ENCODE measurements at places on chromosomes 11 and 22. TPM values are rescaled to one million over a fixed set of nuclear protein-coding genes. Genes with fewer than 3 reads are reported as not detected.
A peak's percentile ranks its signal among the peaks of the same experiment; 100 is the strongest.

Gene TRIM29
- not detected for total RNA-seq

Gene MAP6
- total RNA-seq: not detected

- no peak overlapping the region for H3K27ac ChIP-seq
- peaks cover 11% of the 10 kb centered on the region for H3K27me3 ChIP-seq
- H3K4me1 ChIP-seq: peaks cover 13% of the 10 kb centered on the region
- H3K4me3 ChIP-seq: no peak overlapping the region
These were observed 8.5 kb downstream of the PHOX2A start for GRCh38 chr11:72235351-72236057.

DNA sequence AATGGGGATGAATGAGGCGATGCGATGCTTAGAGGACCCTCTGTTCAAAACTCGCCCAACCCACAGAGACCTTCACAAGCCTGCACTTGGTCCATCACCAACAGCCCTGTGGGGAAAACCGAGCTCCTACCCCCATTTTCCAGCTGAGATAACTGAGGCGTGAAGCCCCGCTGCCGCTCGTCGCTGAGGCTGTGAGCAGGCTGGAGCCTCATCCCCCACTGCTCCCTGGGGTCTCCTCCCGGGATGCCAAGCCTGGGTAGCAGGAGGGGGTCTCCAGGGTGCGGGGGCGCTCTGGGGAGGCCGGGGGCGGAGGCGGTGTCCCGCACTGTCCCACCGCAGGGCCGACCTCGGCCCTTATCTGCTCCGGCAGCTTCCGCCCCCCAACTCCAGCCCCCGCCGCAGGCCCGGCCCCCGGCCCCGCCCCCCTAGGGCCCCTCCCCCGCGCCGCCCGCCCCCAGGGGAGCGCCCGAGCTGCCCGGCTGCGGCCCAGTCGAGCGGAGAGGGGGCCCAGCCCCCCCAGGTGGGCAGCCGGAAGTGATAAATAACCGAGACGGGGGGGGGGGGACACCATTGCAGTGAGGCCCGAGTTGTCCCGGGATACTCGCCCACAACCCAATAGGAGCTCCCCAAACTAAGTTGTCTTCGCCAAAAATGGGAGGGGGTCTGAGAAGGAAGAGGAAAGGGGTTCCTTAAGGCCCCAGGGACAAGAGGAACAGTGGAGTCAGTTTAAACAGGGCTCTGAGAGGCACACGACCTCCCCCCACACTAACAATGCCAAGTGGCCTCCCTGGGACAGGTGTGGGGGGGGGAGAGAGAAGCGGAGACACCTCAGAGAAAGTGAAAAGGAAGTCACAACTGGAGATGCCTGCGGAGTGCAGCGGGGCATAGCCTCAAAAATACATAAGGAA is 8.3 kb upstream of the SLC39A13 start:
- H3K27me3 ChIP-seq: no peaks in the 10 kb centered on the region
- no peak for DNase-seq
- H3K4me3 ChIP-seq: peak overlapping the region; percentile 68
- H3K4me1 ChIP-seq: peaks cover 20% of the 10 kb centered on the region
- no peaks in the 10 kb centered on the region for H3K36me3 ChIP-seq

DNA sequence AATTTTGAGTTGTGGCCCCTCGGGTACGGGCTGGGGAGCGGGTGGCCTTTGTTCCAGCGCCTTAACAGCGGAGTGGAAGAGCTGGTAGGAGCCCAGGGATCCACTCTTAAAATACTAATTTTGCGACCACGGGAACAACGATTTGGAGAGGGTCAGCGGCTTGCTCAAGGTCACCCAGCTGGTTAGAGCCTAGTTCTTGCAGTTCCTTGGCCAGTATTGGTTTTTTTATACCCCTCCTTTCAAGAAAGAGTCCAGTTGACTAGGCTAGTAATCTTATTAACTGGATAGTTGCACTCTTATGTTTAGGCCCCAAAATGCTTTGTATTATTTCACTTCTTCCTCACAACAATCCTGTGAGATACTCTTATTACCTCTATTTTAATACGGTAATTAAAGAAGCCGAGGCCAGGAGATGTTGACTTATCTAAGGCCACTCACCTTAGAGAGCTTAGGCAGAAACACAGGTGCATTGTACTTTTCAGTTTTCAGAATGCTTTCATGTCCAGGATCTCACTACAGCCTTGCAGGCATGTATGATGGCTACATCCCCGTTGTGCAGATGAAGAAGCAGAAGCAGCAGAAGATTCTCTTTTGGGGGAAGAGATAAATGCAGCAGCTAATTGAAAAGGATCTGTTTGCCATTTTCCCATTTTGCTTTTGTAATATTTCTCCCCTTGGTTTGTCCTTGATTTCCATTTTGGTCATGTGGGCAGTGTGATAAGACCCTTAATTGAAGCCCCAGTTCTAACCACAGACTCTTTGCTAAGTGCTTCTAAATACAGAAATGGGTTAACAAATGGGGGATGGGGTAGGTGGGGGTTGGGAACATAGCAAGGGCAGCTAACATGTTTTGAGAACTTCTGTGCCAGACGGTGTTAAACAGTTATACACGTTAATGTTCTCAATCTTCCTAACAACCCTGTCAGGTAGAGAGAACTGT is 1.4 kb downstream of the SREBF2 start:
- no peaks in the 10 kb centered on the region for H3K27me3 ChIP-seq
- peaks cover 51% of the 10 kb centered on the region for H3K4me1 ChIP-seq
- H3K27ac ChIP-seq: peak overlapping the region; percentile 86
- H3K36me3 ChIP-seq: peaks cover 64% of the 10 kb centered on the region
- H3K4me3 ChIP-seq: peak overlapping the region; percentile 94

DNA sequence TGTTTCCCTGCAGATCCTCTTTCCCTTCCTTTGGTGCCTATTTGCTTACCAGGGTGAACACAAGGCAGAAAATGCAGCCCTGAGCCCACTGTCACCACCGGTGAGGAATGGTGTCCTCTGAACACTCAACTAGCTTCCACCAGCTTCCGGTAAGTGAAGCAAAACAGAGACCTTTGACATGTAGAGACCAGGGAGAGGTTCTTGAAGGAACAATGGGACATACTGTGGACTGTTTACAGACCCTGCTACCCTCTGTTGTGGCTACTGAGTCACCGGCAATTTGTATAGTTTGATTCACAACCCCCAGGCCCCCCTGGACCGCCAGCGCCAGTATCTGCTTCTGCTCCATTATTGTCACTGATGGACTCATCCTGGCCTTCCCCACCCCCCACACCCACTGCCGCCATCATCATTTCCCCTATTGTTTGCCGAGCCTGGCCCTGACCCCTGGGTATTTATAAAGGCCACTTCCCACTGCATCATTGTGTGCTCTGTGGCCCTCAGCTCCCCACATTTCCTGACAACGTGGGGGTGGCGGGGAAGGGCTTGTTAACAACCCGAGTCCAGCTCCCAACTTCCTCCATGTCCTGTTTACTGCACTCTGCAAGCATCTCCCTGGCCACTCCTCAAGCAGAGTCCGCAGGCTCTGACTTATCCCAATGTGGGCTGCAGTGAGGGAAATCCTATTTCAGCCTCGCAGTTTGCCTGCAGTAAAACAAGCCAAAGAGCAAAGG is 252.9 kb downstream of the ETS1 start:
- H3K27me3 ChIP-seq: no peaks in the 10 kb centered on the region
- peaks cover 49% of the 10 kb centered on the region for H3K4me1 ChIP-seq
- no peaks in the 10 kb centered on the region for H3K36me3 ChIP-seq
- no peak overlapping the region for H3K27ac ChIP-seq

DNA sequence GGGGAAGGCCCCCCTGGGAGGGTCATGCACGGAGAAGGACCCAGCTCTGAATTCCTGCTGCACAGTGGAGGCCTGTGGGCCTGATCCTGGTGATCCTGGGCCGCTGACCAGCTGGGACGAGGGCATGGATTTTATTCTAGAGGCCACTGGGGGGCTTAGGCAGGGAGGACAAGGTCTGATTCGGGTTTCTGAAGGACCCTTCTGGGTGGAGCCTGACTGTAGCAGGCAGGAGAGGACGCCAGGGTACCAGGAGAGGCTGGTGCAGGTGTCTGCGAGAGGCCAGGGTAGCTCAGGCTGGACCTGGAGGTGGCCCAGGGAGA is 31.3 kb downstream of the MPPED1 start:
- no peak for DNase-seq
- no peaks in the 10 kb centered on the region for H3K36me3 ChIP-seq
- H3K27ac ChIP-seq: no peak overlapping the region
- no peak overlapping the region for H3K4me3 ChIP-seq
- H3K4me1 ChIP-seq: no peaks in the 10 kb centered on the region
- H3K27me3 ChIP-seq: peaks cover 5% of the 10 kb centered on the region

DNA sequence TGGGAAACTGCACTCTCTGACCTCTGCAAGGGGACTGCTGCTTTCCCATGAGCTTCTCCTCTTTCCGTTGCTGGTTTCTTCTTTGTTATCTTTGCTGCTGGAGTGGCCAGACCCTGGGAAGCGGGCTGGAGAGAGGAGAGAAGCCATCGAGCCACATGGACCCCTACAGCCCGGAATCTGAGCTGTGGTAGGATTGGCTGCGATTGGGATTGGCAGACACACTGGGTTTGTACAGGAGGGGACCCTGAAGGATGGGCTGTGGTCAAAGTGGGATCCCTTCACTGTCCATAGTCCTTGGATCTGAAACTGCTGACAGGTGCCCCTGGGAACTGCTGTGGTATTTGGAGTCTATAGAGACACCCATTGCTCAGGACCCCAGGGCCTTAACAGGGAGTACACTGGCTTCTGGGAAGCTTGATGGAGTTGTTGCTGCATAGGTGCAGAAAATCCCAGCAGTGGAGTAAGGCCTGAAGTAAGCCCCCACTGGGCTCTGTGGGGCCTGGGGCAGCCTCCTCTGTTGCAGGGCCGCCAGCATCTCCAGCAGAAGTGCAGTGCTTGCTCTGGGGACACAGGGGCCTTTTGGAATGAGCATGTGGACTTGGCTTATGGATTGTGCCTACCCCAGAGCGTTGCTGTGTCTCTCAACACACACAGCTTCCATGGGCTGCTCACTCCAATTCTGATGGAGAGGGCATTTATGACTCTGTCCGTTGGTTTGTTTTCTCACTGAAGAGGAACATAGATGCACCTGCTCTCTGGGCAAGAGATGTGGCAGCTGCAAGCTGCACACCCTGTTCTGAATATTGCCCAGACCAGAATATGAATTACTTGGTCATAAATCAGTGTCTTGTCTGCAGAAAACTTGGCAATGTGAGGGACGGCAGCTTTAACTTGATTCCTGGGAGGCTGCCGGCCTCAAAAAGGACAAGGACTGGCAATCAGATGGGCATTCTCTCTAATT is 32.0 kb downstream of the BCR start:
- no peaks in the 10 kb centered on the region for H3K27me3 ChIP-seq
- peaks cover 27% of the 10 kb centered on the region for H3K4me1 ChIP-seq
- H3K4me3 ChIP-seq: no peak overlapping the region

- H3K4me1 ChIP-seq: peaks cover 35% of the 10 kb centered on the region
- no peak for DNase-seq
- peaks cover 19% of the 10 kb centered on the region for H3K27me3 ChIP-seq
- H3K4me3 ChIP-seq: no peak overlapping the region
These were observed 65.6 kb downstream of the ISX start for GRCh38 chr22:35131525-35132000.

- DNase-seq: no peak
- H3K4me1 ChIP-seq: no peaks in the 10 kb centered on the region
- peaks cover 6% of the 10 kb centered on the region for H3K27me3 ChIP-seq
- no peak overlapping the region for H3K4me3 ChIP-seq
These were observed 11.9 kb upstream of the PPFIBP2 start for GRCh38 chr11:7501894-7502293.

DNA sequence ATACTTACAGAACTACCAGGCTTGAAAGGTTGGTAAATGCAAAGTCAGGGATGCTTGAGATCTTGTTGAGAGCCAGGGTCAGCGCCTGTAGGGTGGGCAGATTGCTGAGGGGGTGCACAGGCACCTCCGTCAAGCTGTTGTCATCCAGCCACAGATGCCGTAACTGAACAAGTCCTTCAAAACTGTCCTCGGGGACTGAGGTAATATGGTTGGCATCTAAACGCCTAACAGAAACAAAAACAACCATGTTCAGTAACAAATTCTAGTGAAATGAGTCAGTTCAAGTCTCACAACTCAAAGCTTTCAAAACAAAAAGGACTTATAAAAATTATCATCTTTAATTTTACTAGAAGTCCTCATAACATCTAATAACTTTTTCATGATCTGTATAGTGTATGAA is 22.2 kb upstream of the CCDC34 start:
- no peaks in the 10 kb centered on the region for H3K36me3 ChIP-seq
- H3K27me3 ChIP-seq: peaks cover 10% of the 10 kb centered on the region
- no peak for DNase-seq
- H3K4me3 ChIP-seq: no peak overlapping the region
- no peaks in the 10 kb centered on the region for H3K4me1 ChIP-seq
- H3K27ac ChIP-seq: no peak overlapping the region

GRCh38 chr11:14318581-14318981 is 40.4 kb downstream of the RRAS2 start:
- H3K27ac ChIP-seq: no peak overlapping the region
- peaks cover 48% of the 10 kb centered on the region for H3K36me3 ChIP-seq
- H3K4me1 ChIP-seq: peaks cover 75% of the 10 kb centered on the region
- H3K4me3 ChIP-seq: peak overlapping the region; percentile 5
- no peaks in the 10 kb centered on the region for H3K27me3 ChIP-seq
- DNase-seq: no peak

- H3K27ac ChIP-seq: no peak overlapping the region
- H3K4me1 ChIP-seq: peaks cover 18% of the 10 kb centered on the region
- peaks cover 33% of the 10 kb centered on the region for H3K27me3 ChIP-seq
- H3K4me3 ChIP-seq: no peak overlapping the region
- no peak for DNase-seq
These were observed 31.4 kb downstream of the ADAMTS8 start for GRCh38 chr11:130396965-130397364.

- H3K4me3 ChIP-seq: no peak overlapping the region
- DNase-seq: no peak
- no peaks in the 10 kb centered on the region for H3K4me1 ChIP-seq
- peaks cover under 1% of the 10 kb centered on the region for H3K27me3 ChIP-seq
These were observed 1084.9 kb downstream of the TBC1D22A start for GRCh38 chr22:47847131-47847890.

DNA sequence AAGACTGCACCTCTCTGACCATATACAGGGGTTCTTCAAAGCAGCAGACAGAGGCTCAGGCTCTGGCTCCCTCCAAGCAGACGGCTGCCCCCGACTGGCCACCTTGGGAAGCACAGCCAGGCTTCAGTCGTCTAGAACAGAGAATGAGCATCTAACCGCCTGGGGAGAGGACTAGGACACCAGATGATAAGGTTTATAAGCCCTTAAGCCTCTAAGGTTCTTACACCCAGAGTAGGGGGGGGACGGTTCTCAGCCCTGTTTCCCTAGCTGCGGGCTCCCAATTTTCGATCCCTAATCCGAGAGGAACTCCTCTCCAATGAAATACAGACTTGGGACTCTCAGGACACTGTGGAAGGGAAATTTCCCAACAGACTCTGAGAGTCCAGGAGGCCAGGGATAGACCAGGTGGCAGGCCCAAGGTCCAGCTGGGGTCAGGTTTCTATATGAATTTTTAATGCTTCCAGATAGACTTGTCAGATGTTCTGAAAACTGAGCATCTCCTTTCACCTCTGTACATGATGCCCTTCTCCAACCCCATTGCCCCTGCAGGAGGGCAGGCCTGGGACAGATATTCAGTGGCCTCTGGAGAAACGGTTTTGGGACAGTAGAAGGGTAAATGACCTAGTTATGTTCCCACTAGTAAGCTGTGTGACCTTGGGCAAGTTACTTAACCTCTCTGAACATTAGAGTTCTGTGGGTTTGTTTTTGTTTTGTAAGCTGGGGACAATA is 20.2 kb downstream of the RTN4RL2 start:
- H3K27me3 ChIP-seq: peaks cover 39% of the 10 kb centered on the region
- peak; percentile 87 for DNase-seq
- peaks cover 10% of the 10 kb centered on the region for H3K36me3 ChIP-seq
- H3K4me1 ChIP-seq: peaks cover 27% of the 10 kb centered on the region
- no peak overlapping the region for H3K4me3 ChIP-seq

GRCh38 chr22:40877488-40877887 is 15.6 kb upstream of the DNAJB7 start:
- H3K4me1 ChIP-seq: no peaks in the 10 kb centered on the region
- no peaks in the 10 kb centered on the region for H3K27me3 ChIP-seq
- H3K4me3 ChIP-seq: no peak overlapping the region
- DNase-seq: no peak
- peaks cover 4% of the 10 kb centered on the region for H3K36me3 ChIP-seq
- no peak overlapping the region for H3K27ac ChIP-seq

Data from activated CD8-positive, alpha-beta T cell treated with anti-CD3 and anti-CD28 coated beads, Interleukin-2, amount 10 ng/mL, durations not matched to agents 7 days and 5 days (primary cell).